Hypothalamus (tissue), 51 donors: ENCODE measurements at places on chromosomes 5 and 9.

GRCh38 chr9:35771943-35772342 lies 17.9 kb upstream of the MSMP start:
- no peak for DNase-seq

DNA sequence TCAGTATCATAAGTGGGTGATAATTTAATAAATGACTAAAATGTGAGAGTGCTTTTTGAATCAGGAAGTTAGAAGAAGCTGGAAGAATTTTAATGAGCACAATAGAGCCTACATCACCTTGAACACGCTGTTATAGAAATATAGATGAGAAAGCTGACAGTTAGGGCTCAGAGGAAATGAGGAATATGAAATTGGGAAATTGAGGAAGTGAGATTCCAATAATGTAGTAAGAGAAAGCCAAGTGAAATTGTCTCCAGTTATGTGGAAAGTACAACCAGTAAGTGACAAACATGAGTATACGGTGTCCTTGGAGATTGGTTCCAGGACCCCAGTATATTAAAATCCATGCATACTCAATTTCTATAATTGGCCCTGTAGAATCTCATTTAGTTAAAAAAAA lies 235.9 kb upstream of the FAM174A start:
- no peak for DNase-seq

DNA sequence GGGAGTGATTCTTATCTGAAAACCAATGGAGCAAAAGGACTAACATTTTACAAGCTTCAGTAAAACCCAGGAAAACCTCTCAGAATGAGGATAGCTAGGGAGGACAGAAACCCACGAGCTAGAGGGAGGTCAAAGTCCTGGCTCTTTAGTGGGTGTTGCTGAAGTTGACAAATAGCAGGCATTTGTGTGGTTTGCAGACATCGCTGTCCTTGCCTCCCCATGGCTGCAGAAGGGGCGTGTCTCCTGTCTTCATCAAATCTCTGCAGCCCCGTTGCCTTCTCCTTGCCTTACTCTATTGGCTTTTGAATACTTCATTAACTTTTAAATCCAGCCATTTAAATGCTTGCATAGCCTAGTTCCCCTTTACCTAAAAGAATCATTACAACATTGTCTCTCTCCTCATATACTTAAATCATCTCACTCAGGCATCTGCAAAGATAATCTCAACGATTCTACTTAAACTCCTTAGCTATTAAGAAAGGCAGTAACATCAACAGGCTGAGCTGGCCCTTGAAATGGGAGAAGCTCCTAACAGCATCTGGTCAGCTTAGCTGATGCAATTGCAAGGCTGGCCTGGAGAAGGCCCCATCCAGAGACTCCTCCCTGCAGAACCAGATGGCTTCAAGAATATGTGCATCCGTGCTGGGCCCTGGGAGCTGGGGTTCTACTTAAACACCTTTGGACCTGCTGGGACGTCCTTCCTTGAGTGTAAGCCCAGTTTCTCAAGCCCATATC lies 152.8 kb upstream of the TAS2R1 start:
- DNase-seq, result no peak

DNA sequence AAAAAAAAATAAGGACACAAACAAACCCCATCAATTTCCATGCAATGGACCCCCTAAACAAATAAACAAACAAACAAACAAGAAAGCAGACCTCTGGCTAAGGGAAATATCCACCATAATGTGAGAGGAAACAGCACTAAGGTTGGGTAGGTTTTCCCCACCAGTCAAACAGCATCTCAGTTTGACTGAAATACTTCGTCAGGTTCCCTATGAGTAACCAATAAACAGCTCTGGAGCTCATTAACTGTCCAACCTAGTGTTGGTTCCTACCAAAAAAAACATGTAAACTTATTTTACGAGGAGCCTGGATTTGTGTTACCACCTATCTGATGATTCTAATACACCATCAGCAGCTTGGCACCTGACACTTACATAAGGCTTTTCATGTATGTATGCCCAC lies 198.5 kb upstream of the TARS1 start:
- DNase-seq, result no peak

DNA sequence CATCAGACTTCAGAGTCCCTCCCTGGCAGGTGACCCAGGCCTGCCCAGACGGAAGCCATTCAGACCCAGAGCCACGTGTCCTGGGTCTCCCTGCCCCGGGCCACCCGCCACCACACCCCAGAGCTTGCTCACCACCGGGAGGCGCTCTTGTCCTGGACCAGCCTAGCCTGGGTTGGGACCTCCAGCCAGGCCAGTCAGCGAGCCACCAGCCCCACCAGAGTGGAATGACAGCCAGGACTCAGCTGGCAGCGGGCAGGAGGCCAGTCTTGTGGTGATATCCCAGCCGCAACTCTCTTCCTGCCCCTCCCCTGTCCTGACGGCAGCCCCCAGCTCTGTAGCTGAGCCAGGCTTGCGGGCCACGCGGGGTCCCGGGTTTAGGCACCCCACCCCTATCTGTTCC lies 1.7 kb upstream of the PTGDS start:
- DNase-seq, result peak; percentile 73

DNA sequence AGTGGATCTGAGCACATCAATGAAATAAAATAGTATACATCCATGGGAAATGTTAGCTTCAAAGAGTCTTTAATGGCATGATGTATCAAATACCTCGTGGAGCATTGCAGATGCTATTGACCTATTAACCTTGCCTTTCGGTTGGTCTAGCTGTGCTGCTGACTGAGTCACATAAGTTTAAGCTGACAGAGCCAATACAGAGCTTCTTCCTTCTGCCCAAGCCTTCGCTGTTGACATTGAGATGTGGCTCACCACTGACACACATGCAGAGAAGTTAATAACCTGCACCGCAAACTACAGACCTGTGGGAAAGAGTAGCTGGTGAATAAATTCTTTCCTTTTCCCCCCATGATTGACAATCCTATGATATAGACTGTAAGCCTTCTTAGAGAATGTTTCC lies 78.2 kb downstream of the LURAP1L start:
- DNase-seq, result no peak

DNA sequence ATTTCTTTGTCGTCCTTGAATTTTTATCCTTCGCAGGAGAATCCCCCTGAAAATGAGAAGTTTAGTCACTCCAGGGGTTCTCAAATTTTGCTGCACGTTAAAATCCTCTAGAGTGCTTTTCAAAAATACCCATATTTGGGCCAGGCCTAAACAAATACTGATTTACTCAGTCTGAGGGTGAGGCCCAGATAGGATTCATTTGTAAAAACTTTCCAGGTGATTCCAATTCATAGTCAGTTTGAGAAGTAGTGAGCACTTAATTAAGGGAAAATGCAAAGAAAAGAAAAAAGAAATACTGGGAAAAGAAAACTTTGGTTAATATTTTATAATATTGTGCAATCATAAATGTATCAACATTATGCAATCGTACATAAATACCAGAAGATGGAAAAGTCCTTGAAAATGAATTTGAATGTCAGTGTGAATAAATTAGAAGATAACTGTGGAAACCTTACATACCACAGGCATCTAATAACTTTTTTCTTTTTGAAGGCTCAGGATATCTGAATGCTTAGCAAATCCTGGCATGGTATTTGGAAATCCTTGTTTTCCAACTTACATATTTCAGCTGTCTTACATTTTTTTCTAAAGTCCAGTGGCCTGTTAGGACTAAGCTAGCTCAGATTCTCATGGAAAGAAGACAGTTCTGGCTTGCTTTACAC lies 116.5 kb upstream of the DAPK1 start:
- no peak for DNase-seq

DNA sequence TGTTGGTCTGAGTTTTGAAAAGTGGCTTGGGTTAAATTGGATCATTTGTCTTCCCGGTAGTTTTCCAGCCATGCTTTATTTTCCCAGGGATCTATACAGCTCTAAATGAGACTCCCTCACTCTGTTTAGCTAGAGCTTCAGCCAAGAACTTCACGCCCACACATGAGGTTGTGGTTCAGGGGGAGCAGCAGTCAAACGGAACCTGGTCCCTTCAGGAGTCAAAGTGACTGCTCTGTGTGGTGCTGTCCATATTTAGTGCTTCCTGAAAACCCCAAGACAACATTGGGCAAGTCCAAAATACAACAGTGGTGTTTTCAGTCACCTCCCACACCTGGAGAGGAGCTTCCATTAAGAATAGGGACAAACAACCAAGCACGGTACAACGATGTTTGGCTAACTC lies 90.5 kb downstream of the ANKH start:
- DNase-seq, result no peak

GRCh38 chr5:1255081-1255561 lies 29.9 kb downstream of the SLC6A18 start:
- DNase-seq, result no peak

- no peak for DNase-seq
Observed at GRCh38 chr9:86322973-86323644, 31.1 kb downstream of the TUT7 start.

- no peak for DNase-seq
Observed at GRCh38 chr9:112378328-112379176, 1.4 kb upstream of the HSDL2 start.

- DNase-seq, result no peak
Observed at GRCh38 chr5:43401827-43402226, 10.4 kb downstream of the CCL28 start.

GRCh38 chr5:15566306-15566705 lies 66.3 kb downstream of the FBXL7 start:
- no peak for DNase-seq

DNA sequence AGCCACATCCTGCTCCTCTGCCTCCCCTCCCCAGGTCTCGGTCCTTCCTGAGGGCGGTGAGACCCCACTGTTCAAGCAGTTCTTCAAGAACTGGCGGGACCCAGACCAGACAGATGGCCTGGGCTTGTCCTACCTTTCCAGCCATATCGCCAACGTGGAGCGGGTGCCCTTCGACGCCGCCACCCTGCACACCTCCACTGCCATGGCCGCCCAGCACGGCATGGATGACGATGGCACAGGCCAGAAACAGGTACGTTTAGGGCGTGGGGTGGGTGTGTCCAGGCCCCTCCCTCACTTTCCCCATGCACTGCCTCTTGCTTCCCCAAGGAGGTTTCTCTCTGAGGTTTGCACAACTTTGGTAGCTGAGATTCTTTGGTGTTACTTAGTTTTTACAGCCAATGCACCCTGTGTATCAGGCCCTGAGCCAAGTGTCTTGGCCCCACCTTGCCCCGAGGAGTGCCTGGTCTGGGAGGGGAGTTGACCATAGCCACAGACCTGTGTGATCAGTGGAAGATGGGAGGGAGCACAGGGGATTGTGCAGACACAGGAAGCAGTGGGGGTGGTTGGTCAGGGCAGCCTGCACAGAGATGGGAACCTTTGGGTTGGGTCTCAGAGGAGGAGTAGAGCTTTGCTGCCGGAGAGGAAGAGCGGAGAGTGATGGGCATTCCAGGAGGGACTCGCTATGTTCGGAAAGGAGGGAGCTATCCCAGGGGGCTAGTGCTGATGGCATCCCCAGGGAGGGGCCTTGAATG lies 50.8 kb downstream of the GSN start:
- no peak for DNase-seq
